ENCODE measurements at places on chromosomes 2 and 18. TPM values are rescaled to one million over a fixed set of nuclear protein-coding genes. Genes with fewer than 3 reads are reported as not detected.

The PIEZO2 gene
- 4.8 TPM for polyA plus RNA-seq

The MCEE gene
- polyA plus RNA-seq, result 26.2 TPM

The CCDC121 gene
- polyA plus RNA-seq, result 1.6 TPM

The CREG2 gene
- polyA plus RNA-seq, result 1.7 TPM

The SLC38A11 gene
- polyA plus RNA-seq, result not detected

The VWA3B gene
- not detected for polyA plus RNA-seq

The G6PC2 gene
- not detected for polyA plus RNA-seq

The SERPINB4 gene
- polyA plus RNA-seq, result 2.3 TPM

The RSAD2 gene
- not detected for polyA plus RNA-seq

The UBE2F gene
- 91.3 TPM for polyA plus RNA-seq

The CCDC142 gene
- 5.1 TPM for polyA plus RNA-seq

The SCYGR5 gene
- not detected for polyA plus RNA-seq

The EPC2 gene
- polyA plus RNA-seq, result 6.3 TPM

The REG3A gene
- not detected for polyA plus RNA-seq

The KCNS3 gene
- 20.6 TPM for polyA plus RNA-seq

The WNT6 gene
- polyA plus RNA-seq, result not detected

The SCN7A gene
- 0.10 TPM for polyA plus RNA-seq

The ANKRD12 gene
- polyA plus RNA-seq, result 92.4 TPM

The DYSF gene
- 7.3 TPM for polyA plus RNA-seq

The ALLC gene
- not detected for polyA plus RNA-seq

The APCDD1 gene
- polyA plus RNA-seq, result 0.31 TPM

The ABCB6 gene
- 26.2 TPM for polyA plus RNA-seq

The RTP5 gene
- not detected for polyA plus RNA-seq

The ABCG5 gene
- 0.14 TPM for polyA plus RNA-seq

The CD8B2 gene
- polyA plus RNA-seq, result not detected

The ATP9B gene
- polyA plus RNA-seq, result 14.2 TPM

The TEX44 gene
- not detected for polyA plus RNA-seq

The FLACC1 gene
- 0.27 TPM for polyA plus RNA-seq

The PSD4 gene
- 0.06 TPM for polyA plus RNA-seq

The ECEL1 gene
- polyA plus RNA-seq, result 6.7 TPM

The ANO7 gene
- polyA plus RNA-seq, result 4.0 TPM

The DAPL1 gene
- polyA plus RNA-seq, result not detected

The FNDC4 gene
- polyA plus RNA-seq, result 5.9 TPM

The TUBA4B gene
- polyA plus RNA-seq, result 0.17 TPM

The SCN9A gene
- 9.5 TPM for polyA plus RNA-seq

The SCN3A gene
- not detected for polyA plus RNA-seq

The FBXO36 gene
- polyA plus RNA-seq, result 5.8 TPM

The CYP1B1 gene
- 2.4 TPM for polyA plus RNA-seq

The LBX2 gene
- 0.82 TPM for polyA plus RNA-seq

The SCYGR4 gene
- polyA plus RNA-seq, result not detected

The TUBB8B gene
- 0.74 TPM for polyA plus RNA-seq

The PAX8 gene
- polyA plus RNA-seq, result 0.43 TPM

The UBXN4 gene
- 160 TPM for polyA plus RNA-seq

The GPR35 gene
- 0.21 TPM for polyA plus RNA-seq

All from GM23338 (cell line).